T-helper 2 cell (primary cell): ENCODE measurements at places on chromosomes 4 and X.

- no peak for DNase-seq
These were observed 23.3 kb downstream of the PHOX2B start for GRCh38 chr4:41725254-41725653.

DNA sequence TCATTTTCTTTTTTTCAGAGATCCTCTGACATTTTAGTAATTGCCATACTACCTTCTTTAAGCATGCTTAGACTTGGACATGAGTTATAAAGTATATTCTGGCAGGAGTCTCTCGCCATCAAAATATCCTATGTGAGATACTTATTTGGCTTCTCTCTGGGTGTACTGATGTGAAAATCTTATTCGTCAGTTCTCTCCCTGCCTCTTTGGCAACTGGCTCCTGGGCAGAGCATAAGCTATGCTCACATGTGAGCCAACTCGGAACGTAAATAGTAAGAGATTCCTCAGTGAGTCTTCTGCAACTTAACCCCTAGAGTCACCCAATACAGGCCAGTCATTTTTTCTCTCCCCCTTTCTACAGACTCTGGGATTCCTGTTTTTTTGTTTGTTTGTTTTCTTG lies 91.6 kb downstream of the MAGEB17 start:
- DNase-seq: no peak

DNA sequence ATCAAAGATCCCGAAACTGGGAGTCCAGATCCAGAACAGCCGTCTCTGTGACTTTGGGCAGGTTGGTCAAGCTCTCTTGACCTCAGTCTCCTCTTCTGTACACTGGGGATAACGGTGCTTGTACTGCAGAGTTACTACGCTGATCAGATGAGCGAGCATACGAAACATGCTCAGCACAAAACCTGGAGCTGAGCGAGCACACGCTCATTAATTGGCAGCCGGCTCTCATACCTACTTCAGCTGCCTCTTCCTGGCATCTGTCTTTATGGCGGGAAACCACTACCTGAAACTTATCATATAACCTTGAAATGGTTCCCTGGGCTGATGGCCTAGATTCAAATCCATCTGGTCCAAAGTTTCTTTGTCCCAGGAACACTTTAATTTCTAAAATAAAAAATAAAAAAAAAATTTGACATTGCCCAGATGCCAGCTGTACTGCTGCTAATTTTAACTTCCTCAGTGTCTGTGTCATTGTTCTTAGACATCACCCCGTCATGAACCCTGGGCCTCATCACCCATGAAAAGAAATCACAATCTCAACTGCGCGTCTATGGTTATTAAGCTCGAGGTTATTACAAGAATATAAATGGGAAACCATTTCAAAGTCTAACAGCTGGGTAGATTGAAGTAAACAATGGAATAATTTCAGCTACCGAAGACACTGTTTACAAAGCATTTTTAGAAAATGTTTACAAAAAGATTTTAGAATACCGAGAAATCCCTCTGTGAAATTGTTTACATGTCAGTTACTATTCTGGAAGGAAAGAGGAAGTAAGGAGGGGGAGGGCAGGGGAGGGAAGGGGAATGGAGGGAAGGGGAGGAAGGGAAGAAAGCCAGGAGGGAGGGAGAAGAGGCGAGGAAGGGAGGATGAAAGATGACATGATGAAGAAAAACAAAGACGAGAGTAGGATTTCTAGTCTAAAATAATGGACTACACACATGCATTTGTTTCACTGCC lies 49.0 kb downstream of the CRMP1 start:
- DNase-seq: no peak

- no peak for DNase-seq
These were observed 443.4 kb downstream of the PDGFC start for GRCh38 chr4:156528216-156528615.

GRCh38 chr4:27366104-27366823 lies 505.6 kb downstream of the STIM2 start:
- DNase-seq: no peak

- no peak for DNase-seq
These were observed 2.3 kb downstream of the CCDC149 start for GRCh38 chr4:24910499-24910898.

- DNase-seq: no peak
These were observed 54.6 kb downstream of the FNIP2 start for GRCh38 chr4:158823461-158823873.

DNA sequence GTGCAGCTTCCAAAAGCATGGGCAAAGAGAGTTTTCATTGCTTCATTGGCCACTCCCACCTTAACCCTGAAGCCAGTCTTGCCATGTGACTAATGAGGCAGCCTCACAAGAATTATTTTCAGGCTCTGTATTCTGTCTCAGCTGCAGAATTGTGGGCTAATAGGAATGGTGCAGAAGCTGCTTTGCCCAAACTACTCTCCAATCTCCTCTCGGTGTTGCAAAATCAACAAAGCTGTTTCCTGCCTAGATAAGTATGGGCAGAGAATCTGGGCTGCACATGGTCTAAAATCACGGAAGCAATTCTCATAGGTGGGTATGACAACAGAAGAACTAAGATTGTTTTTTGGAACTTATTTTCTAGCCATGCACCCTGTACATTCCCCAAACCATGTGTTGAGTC lies 31.4 kb downstream of the PPP1R2C start:
- DNase-seq: no peak

DNA sequence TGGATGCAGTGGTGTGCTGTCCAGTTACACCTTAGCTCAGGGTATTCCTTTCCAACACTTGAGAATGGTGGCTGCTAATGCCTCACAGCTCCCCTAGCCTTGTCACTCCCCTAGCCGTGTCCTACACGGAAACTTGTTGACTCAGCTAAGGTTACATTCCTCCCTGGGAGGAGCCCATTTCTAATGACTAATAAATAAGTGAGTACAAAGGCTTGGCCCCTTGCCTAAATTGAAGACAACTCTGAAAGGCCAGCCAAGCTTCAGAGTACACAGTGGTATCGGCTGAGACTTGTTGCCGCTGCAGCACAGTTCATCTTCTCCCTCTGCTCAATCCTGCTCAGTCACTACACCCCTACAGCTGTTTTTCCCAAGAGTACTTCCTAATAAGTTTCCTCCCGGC lies 21.2 kb upstream of the SLC25A31 start:
- DNase-seq: no peak

- DNase-seq: no peak
These were observed 51.7 kb downstream of the RPGR start for GRCh38 chrX:38275615-38276014.

- DNase-seq: no peak
These were observed 132.4 kb downstream of the CORIN start for GRCh38 chr4:47705326-47705981.

- no peak for DNase-seq
These were observed 30.5 kb upstream of the FAM120C start for GRCh38 chrX:54213603-54214002.

- DNase-seq: no peak
These were observed 145.4 kb downstream of the EMCN start for GRCh38 chr4:100372432-100372831.

GRCh38 chrX:38365954-38366353 lies 13.6 kb downstream of the OTC start:
- no peak for DNase-seq

GRCh38 chrX:80512924-80513323 lies 92.7 kb downstream of the TENT5D start:
- no peak for DNase-seq

DNA sequence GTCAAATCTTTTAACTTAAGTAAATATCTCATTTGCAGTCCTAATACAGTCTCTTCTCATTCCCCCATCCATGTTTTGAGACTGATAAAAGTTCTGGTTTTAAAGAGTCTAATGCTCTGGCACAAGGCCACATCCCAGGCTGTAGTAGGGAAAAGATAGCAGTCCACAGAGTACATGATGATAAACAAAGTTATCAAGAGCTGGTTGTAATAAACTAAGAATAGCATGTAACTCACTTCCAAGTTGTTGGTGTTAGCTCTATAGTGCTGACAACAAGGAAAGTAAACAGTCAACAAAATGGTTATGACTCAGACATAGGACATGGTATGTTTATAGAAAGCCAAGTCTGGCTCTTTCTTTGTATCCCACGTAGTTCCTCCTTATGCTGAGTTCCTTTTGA lies 21.8 kb upstream of the AREG start:
- no peak for DNase-seq

- no peak for DNase-seq
These were observed 16.1 kb downstream of the CPEB2 start for GRCh38 chr4:15018361-15018760.

- DNase-seq: peak; percentile 69
These were observed 1.5 kb downstream of the JADE1 start for GRCh38 chr4:128810871-128811570.

GRCh38 chr4:44914748-44915147 lies 188.4 kb upstream of the GNPDA2 start:
- DNase-seq: no peak

- no peak for DNase-seq
These were observed 41.4 kb downstream of the PABPC4L start for GRCh38 chr4:134160211-134160610.

GRCh38 chr4:5913454-5913853 lies 20.6 kb upstream of the CRMP1 start:
- DNase-seq: no peak

- no peak for DNase-seq
These were observed 157.6 kb downstream of the DCLK2 start for GRCh38 chr4:150235808-150236271.

DNA sequence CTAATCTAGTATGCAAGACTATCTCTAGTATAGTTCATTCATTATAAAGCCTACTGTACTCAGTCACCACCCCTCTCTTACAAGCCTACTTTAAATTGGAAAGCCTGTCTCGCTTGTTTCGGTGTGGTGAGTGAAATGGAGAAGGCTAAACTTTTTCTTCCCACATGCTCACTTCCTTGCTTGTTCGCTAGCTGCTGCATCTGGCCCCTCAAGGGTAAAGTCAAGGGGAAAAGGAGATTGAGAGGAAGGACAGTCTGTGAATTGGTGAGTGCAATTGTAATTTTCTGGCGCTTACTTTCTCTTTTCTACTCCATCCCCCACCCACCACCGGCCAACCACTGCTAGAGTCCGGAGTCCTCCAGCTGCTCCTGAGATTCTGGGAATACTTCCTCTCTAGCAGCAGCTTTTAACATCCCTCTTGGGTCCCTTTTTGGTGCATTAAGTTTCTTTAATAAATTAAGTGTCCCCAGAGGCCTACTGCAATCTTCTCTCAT lies 12.1 kb upstream of the ARAP2 start:
- DNase-seq: no peak

- peak; percentile 2 for DNase-seq
These were observed 759 bp downstream of the ZC4H2 start for GRCh38 chrX:64975491-64975890.

GRCh38 chr4:113825272-113825671 lies 63.7 kb upstream of the CAMK2D start:
- no peak for DNase-seq

GRCh38 chr4:113810906-113811305 lies 49.4 kb upstream of the CAMK2D start:
- no peak for DNase-seq

GRCh38 chrX:15563056-15563455 lies 37.7 kb downstream of the ACE2 start:
- DNase-seq: no peak

DNA sequence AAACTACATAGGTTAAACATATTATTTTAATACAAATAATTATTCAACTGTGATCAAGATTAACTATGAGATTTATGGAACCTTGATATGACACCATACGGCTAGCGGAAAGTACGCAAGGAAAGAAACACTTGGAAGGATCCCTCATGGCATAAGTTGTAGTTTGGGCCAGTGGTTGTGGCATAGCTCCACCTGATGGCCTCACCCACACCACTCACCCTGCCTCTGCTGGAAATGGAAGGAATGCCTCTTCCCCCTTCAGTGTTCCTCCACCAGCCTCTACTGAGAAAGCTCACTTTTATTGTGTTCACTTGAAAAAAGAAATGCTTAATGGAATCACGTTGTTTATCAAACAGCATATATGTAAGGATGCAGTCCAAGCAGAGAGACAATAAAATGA lies 86.4 kb downstream of the BMP15 start:
- DNase-seq: no peak

GRCh38 chr4:109631532-109632108 lies 71.6 kb downstream of the MCUB start:
- DNase-seq: no peak

- no peak for DNase-seq
These were observed 186.0 kb downstream of the CRLF2 start for GRCh38 chrX:1026263-1027015.

DNA sequence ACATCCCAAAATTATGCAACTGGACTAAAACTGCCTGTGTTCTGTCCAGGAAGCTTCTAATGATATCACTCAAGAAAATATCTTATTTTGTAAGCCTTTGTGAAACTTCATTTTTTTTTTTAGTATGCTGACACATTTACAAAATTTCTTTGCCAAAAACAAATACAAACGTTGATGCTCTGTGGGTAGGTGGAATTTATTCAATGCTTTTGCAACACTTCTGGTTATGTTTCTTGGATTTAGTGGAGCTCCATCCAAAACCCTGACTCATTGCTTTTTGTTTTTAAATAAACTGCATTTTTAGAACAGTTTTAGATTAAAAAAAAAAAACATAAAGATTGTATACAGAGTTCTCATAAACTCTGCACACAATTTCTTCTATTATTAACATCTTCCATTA lies 250.9 kb upstream of the MAOA start:
- no peak for DNase-seq

- DNase-seq: no peak
These were observed 8.7 kb downstream of the P2RY8 start for GRCh38 chrX:1528186-1528883.

- DNase-seq: no peak
These were observed 275.4 kb downstream of the SHOX start for GRCh38 chrX:905848-906566.

DNA sequence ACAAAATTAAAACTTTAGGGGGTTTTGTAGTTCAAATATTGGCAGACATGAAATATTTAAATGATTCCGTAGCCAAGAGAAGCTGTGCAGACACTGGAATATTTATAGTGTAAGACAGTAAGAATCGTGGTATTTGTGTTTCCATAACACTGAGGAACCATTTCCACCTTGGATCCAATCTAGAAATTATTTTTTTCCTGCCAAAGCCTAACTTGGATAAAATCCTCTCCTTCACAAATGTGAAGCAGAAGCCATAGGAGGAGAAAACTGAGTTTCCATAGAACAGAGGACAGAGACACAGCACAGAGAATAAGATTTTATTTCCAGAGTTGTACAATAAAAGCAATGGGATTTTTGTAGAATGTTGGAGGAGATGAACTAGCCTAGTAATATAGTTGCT lies 19.9 kb upstream of the SRPX start:
- no peak for DNase-seq
